ENCODE measurements at places on chromosomes 7 and 10.
A peak's percentile ranks its signal among the peaks of the same experiment; 100 is the strongest.

- DNase-seq, result no peak
These were observed 229.9 kb upstream of the PRSS1 start for GRCh38 chr7:142519079-142520078.

- no peak for DNase-seq
These were observed 77.3 kb downstream of the CDC14C start for GRCh38 chr7:49001610-49002033.

DNA sequence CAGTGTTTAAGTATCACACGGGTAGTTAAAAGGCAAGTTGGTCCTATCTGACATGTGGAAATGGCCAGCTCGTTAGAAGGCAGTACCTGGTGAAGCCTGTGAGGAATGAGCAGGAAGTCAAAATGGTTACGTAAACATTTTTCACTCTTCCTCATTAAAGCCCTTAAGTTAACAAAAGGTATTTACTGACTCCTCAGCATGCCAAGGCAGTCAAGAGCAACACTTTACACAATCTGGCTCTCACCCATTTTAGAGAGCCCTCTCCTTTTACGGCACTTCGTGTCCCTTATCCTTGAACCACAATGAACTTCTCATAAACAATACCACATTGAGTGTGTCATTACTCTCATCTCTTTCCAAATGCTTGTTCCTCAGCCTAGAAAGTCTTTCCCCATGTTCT, 11.0 kb upstream of the RSBN1L start:
- peak; percentile 9 for DNase-seq

DNA sequence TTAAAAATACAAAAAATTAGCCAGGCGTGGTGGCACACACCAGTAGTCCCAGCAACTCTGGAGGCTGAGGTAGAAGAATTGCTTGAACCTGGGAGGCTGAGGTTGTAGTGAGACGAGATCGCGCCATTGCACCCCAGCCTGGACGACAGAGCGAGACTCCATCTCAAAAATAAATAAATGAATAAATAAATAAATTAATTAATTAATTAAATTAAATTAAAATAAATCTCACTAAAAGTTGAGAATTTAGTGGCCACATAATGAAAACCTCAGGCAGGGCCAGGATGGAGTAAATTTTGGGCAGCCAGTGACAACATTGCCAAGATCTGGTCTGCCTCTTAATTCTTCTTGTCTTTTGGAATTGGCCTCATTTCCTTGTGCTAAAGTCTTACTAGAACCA, 187.5 kb upstream of the FEZF1 start:
- DNase-seq, result no peak

GRCh38 chr7:157685430-157686284, 348.9 kb downstream of the DNAJB6 start:
- no peak for DNase-seq

GRCh38 chr7:45186261-45186813, 28.7 kb downstream of the RAMP3 start:
- no peak for DNase-seq

- no peak for DNase-seq
These were observed 60.8 kb downstream of the ZNF438 start for GRCh38 chr10:30970760-30971460.

GRCh38 chr10:69659241-69660038, 29.4 kb downstream of the FAM241B start:
- DNase-seq, result no peak

DNA sequence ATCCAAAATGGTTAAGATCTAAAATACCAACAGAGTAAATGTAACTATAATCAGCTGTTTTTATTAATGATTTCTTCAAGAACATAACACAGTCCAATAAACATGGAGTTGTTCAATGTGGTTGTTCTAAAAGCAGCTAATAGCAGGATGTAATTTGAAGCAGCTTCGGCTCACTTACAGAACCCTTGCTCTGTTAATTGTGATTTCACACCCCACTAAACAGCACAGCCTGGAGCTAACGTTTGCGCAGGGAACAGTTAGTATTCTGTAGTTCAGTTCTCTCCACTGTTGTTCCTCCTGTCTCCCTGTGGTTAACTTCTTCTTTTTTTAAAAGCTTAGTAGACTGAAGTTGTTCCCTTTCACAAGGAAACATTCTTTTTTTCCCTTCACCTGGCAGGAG, 104.0 kb downstream of the GRM3 start:
- peak; percentile 36 for DNase-seq

GRCh38 chr7:132113536-132114371, 462.5 kb downstream of the PLXNA4 start:
- no peak for DNase-seq

DNA sequence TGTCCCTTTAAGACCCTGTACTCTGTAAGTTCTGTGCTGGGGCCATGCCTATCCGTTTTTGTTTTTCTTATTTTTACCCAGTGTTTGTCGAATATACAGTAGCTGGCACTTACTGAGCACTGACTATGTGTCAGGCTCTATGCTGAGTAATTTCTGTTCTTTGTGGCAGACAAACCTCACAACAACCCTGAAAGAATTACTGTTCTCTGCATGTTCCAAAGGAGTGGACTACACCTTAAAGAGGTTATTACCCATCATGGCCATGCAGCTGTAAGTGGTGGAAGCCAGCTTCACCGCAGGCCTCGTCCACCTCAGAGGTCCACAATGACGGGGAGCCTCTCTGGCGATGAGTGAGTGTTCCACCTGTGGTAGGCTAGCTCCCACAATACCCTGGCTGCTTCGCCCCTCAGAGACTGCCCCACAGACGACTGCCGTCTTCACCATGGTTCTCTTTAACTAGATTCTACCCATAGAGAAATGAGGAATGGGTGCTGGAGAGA, 30.1 kb upstream of the RBM20 start:
- no peak for DNase-seq

Data from NCI-H1436 (cell line).